ENCODE measurements at places on chromosomes 6 and 20.
A peak's percentile ranks its signal among the peaks of the same experiment; 100 is the strongest.

GRCh38 chr6:13278164-13278563, 50.2 kb downstream of the TBC1D7 start:
- DNase-seq, result no peak

GRCh38 chr6:79971193-79971592, 23.8 kb upstream of the ELOVL4 start:
- DNase-seq, result no peak

GRCh38 chr20:44215125-44215524, 4.6 kb upstream of the OSER1 start:
- DNase-seq, result peak; percentile 69

- DNase-seq, result no peak
Measured at GRCh38 chr6:92297101-92297500, 1122.3 kb downstream of the EPHA7 start.

- DNase-seq, result no peak
Measured at GRCh38 chr6:22083119-22083518, 213.7 kb downstream of the PRL start.

DNA sequence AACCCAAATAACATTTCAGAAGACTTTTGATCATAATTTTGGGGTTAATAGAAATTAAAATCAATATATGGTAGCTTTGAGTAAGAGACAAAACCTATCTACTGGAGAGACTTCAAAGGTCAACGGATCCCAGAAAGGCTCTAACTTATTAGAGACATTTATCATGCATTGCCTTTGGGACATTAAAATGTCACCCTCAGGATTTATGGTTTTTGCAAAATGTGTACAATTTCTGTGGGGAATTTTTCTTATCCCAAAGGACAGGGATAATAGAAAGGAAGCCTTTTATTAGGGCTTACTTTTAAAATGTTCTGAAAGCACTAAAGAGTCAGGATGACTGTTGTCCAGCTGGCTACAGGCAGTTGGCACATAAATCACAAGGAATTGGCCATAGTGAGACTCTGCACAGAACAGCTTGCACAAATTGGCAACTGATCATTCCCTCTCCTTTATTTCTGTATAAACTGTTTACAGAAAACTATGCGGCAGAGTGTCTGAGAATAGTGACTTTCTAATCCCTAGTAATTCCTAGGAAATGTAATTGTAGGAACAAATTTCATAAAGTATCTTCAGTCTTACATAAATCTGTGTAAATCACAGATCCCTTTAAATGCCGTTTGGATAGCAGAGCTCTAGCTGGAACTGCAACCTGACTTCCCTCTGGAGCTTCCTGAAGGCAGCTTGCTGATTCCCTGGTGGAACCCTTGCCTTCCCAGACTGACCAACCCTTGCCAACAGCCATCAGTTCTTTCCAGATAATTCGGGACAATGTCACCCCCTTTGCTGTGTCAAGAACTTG, 201.1 kb upstream of the PREP start:
- no peak for DNase-seq

DNA sequence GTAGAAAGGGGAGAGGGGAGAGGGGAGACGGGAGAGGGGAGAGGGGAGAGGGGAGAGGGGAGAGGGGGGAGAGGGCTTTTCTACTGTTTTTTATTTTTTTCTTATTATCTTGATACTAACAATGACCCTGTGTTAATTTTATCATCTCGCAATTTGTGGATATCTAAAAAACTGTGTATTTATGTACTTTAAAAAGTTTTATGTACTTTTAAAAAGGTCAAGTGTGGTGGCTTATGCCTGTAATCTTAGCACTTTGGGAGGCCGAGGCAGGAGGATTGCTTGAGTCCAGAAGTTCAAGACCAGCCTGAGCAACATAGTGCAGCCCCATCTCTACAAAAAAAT, 5.5 kb upstream of the PRIM2 start:
- DNase-seq, result no peak

DNA sequence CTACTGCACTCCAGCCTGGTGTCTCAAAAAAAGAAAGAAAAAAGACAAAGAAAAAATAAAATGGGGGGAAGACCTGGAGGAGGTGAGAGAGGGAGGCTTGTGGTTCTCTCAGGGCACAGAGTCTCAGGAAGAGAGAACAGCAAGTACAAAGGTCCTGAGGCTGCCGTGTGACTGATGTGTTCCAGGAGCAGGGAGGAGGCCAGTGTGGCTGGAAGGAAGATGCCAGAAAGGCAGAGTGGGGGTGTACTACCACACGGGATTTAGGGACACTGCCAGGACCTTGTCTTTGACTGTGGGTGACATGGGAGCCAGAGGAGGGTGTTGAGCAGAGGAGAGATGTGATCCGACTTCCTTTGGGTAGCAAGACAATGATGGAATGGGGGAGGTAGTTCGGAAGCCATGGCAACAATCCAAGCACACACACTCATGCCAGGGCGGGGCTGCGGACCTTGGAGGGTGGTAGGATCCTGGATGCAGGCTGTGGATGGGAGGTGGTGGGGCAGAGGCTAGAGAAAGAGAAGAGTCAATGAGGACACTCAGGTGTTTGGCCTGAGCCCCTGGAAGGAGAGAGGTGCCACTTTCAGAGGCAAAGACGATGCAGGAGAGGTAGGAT, 136.4 kb upstream of the PTPN1 start:
- no peak for DNase-seq

DNA sequence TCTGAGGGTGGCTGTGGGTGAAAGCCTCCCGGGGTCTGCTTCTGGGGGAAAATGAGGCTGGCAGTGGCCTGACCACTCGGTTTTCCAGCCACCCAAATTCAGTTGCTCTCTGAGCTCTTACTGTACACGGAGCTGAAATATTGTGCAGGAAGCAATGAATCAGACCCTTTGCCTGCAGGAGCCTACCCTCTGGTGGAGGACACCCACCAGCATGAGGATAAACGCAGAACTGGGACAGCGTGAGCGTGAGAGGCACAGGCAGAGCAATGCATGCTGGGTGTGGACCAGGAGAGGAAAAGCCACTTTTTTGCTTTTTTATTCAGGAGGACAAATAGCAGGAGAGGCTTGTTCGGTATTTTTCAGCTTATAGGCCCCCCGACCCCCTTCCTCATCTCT, 298.0 kb downstream of the QKI start:
- DNase-seq, result no peak

DNA sequence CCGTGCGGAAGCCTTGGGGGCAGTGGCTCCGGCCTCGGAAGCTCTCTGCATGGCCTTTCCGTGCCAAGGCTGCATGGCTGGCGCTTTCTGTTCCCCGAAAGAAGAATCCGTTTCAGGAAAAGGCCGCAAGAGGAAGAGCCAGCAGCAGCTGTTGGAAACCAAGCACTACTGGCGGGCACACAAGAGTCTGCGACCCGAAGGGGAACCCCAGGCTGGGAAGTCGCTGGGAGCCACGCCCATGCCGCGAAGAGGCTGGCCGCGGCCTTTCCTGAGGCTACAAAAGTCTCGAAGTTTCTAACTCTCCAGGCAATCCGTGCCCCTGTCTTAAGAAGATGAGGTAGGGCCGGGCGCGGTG, at the start of gene CGAS:
CGAS (minus strand) TSS at position 191 of the 355 bp plus-strand sequence; CDS start at position 75, 116 bp downstream.
- peak; percentile 69 for DNase-seq

DNA sequence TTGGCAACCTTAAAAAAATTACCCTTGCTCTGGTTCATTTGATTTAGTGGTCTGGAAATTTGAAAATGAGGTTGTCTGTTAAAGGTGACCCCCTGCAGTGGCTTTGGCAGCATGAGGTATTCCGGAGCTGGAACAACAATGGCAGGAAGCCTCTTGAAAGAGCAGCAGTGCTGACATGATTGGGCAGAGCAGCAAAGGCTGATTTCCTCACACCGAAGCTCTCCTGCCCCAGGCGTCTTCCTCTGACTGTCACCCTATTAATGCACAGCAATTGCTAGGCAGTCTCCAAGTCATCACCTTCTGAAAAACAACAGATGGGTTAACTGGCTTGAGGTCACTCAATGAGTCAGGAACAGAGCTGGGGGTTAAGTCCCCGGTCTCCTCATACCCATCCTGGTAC, 241.8 kb upstream of the MMS22L start:
- no peak for DNase-seq

- DNase-seq, result no peak
Measured at GRCh38 chr20:18729231-18729825, 84.3 kb upstream of the SCP2D1 start.

DNA sequence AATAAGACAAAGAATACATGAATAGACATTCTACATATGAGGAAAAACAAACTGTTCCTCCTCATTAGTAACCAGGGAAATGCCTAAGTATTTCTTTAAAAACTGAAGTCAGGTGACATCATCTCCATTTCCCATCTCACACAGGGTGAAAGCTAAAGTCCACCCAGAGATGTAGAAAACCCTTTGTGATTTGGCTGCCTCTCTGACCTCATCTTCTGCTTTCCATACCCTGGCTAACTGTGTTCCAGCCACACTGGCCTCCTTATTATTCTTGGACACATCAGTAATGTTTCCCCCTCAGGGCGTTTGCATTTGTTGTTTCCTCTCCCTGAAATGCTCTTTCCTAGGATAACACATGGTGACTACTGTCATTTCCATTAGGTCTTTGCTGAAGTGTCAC, 40.4 kb downstream of the ESF1 start:
- no peak for DNase-seq

DNA sequence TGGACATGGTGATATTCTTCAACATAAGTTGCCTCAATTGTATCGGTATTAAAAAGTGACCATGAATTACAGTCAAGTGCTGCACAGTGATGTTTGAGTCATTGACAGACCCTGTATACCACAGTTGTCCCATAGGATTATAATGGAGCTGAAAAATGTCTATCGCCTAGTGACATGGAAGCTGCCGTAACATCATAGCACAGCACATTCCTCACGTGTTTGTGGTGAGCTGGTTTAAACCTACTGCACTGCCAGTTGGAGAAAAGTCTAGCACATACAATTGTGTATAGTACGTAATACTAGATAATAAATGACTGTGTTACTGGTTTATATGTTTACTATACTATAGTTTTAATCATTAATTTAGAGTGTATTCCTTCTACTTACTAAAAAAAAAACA, 150.2 kb downstream of the CDH26 start:
- DNase-seq, result no peak

DNA sequence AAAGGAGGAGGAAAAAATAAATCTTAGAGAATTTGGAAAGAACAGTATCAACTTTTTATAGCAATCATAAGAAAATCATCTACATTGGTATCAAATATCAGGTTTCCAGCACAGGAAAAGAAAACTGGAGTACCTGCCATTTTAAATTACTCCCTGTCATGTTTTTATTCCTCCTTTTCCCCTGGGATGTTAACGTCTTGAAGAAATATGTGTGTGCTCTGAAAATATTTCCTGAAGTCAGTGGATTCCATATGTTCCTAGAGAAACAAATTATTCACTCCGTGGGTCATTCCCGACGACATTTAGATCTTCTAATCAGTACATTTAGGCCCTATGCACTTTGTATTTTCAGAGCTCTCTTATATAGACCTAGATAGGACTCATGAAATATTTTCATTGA, 42.0 kb upstream of the RSPO3 start:
- DNase-seq, result no peak

- no peak for DNase-seq
Measured at GRCh38 chr6:121608270-121608669, 172.8 kb downstream of the GJA1 start.

DNA sequence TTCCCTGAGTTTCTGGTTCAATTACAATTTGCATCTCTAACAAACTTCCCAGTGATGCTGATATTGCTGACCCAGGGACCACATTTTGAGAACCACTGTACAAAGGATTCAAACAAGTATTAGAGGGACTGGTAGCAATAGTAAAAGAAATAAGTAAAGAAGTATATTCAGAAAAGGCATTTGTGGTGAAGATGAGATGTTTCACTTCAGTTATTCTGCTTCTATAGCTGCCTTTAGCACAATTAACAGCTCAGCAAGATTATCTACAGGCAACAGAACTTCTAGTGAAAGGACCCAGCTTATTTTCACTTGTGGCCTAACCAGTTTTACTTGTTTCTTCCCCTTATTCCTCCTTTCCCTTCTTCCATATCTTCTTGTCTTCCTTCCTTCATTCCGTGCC, 149.4 kb downstream of the PHF3 start:
- no peak for DNase-seq

GRCh38 chr6:67887747-67888545, 747.1 kb upstream of the ADGRB3 start:
- DNase-seq, result no peak

GRCh38 chr6:168123165-168123911, 44.3 kb upstream of the FRMD1 start:
- no peak for DNase-seq

- no peak for DNase-seq
Measured at GRCh38 chr6:55456016-55456415, 123.0 kb downstream of the HMGCLL1 start.

- DNase-seq, result no peak
Measured at GRCh38 chr6:56299916-56300315, 52.5 kb upstream of the COL21A1 start.

DNA sequence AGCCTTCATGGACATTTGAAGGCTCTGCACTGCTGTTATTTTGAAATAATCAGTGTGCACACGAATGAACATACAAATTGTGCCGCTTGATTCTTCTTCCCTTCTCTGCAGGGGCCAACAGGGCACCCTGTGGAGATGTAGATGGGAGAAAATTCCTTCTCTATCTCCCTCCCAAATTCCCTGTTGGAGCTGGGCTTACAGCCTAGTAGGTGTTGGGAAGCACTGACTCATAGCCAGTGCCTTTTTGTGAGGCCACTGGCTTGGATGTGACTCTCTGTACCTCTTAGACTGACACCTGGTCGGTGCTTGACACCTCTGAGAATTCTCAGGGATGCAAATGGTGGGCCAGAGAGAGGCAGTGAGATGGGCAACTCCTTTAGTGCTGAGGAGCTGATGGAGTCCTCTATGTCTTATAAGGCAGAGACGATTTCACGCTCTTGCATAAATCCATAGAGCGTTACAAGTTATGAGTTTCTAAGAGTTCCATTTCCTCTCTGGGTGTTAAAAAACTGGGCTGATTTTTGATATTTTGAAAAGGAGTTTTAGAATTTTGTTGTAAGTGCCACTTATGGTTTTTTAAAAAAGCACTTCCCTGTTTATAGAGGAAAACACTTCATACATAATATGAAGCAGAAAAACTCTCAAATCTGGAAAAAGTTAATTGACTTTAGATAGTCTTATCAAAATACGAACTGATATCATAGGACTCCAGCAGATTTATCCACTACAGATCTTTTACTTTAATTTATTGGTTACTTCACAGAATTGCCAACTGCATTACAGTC, 89.8 kb upstream of the MAP3K7 start:
- no peak for DNase-seq

GRCh38 chr6:135382182-135382628, 115.3 kb downstream of the AHI1 start:
- DNase-seq, result no peak

DNA sequence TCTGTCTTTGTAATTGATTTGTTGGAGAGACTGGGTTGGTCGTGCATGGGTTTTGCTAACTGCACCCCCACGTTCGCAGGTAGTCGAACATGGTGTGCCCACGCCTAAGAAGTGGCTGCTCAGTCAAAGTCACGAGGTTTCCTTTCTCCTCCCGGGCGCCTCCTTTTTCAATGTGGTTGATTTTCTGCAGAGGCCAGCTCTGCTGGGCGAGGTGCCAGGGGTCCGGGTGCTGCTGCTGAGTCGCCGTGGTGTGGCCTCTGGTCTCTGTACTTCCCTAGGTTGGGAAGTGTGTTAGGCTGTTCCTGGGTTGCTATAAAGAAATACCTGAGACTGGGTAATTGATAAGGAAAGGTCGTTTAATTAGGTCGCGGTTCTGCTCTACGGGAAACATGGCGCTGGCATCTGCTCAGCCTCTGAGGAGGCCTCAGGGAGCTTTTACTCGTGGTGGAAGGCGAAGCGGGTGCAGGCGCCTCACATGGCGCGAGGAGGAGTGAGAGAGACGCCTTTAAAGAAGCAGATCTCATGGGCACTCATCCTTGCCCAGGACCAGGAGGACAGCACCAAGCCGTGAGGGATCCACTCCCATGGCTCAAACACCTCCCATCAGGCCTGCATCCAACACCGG, 14.1 kb downstream of the OSBPL2 start:
- no peak for DNase-seq

Data from activated T-cell treated with anti-CD3 and anti-CD28 coated beads, Interleukin-2, amount 50 U/mL, for 4 hours (primary cell).